ENCODE measurements at places on chromosomes 5 and 9.

GRCh38 chr5:101782352-101783103 lies 513.6 kb downstream of the SLCO4C1 start:
- no peak for DNase-seq

DNA sequence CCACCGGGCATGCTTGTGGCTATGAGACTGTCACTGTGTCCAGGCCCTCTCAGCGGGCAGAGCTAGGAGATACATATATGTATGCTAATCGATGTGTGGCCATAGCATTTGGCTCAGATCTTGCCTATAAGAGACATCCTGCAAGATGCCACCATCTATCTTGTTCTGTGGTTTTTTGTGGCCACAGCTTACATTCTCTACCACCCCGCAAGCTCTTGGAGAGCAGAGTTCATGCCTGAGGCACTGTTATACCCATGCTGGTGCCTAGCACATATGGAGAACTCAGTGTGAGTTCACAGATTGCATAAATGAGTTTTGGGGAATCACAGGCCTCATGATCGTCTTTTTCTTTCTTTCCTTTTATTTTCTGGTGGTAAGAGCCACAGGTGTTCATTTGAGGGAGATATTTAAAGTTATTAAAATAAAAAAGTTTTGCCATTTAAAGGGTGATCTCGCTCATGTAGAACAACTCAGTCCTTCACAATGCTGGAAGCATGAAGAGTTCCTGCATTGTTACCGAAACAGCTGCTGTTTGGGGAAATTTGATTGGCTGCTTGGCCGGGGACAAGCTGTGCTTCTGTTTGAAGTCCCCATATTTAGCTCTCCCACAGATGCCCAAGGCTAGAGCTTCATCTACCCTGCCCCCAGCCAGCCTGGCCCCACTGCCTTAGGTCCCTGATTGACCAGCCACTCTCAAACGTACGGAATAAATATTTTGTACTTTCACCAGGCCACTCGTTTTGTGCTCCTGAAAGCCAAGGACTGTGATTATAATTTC lies 169.2 kb upstream of the MAP1B start:
- no peak for DNase-seq

GRCh38 chr5:165874851-165875250 lies 2369.4 kb downstream of the MAT2B start:
- DNase-seq = no peak

- no peak for DNase-seq
Measured at GRCh38 chr5:172548981-172549687, 91.9 kb upstream of the NEURL1B start.

- no peak for DNase-seq
Measured at GRCh38 chr9:677461-678097, 163.9 kb upstream of the DMRT1 start.

GRCh38 chr9:124553738-124554137 lies 46.5 kb upstream of the NR5A1 start:
- DNase-seq = no peak

Data from stimulated activated CD8-positive, alpha-beta memory T cell treated with anti-CD3 and anti-CD28 coated beads, Interleukin-7, amount 100 ng/mL, for 48 hours (primary cell).